Stimulated activated CD8-positive, alpha-beta memory T cell treated with anti-CD3 and anti-CD28 coated beads, Interleukin-12 subunit alpha, Interleukin-12 subunit beta, amount 100 ng/mL, for 4 hours (primary cell): ENCODE measurements at places on chromosomes 7 and 10.

DNA sequence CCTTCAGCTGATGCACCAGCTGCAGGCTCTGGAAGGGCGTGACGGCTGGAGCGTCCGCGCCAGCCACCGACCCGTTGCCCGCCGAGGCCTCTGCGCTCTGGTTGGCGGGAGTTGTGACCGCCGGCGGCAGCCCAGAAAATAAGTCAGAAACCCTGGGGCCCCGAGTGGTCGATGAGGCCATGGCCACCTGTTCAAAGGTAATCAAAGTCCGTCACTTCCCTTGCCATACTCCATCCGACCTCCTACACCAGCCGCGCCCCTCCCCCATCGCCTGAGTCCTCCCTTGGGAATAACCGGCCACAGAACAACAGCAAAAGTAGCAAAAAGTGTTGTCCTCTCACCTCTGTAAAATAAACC, 406 bp downstream of the PRLHR start:
- no peak for DNase-seq

DNA sequence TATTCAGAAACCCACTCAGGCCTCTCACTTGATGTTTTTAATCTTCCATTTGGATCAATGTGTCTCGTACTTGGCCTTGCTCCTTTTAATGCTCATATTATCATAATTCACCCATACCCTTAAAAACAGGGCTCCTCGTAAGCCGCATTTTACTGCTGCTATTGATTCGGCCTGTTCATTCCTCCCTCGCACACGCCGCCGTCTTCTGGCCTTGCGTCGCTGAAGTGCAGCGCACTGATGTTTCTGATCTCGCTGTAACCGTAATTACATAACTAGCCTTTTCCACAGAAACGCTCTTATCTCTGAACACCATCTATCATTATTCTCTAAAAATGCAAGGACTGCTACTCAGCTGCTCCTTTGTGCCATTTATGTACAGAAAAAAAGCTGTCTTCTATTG, 544.5 kb upstream of the FOXK1 start:
- DNase-seq = no peak

DNA sequence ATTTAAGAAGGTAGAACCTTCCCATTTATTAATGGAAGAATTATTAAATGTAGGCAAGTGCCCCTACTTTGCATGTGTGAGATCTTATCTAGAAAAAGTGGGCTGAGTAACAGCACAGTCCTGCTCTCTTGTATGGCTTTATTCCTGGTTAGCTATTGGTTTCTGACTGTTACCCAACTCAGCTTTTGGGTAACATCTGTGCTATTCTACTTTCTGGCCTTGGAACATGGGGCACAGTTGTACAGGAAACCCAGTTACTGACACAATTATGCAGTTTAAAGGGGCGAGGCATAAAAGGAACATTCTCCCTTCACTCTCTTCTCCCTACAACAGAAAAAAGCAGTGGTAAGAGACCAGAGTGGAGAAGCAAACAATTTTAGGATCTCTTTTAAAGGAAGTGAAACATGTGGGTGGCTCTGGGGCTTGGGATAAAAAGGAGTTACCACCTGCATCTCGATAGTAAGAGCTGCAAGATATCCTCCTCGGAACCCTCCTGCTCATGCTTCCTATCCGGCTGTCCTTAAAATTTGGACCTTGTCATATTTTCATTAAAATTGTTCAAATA, 16.0 kb downstream of the NUDT5 start:
- DNase-seq = no peak

- DNase-seq = no peak
These were observed 39.8 kb downstream of the GNA12 start for GRCh38 chr7:2804227-2804763.

- no peak for DNase-seq
These were observed 11.4 kb downstream of the GIMAP6 start for GRCh38 chr7:150620617-150621371.

GRCh38 chr7:30743371-30744074, 8.4 kb upstream of the INMT start:
- DNase-seq = no peak

- no peak for DNase-seq
These were observed 70.3 kb downstream of the WDR37 start for GRCh38 chr10:1126461-1126860.

DNA sequence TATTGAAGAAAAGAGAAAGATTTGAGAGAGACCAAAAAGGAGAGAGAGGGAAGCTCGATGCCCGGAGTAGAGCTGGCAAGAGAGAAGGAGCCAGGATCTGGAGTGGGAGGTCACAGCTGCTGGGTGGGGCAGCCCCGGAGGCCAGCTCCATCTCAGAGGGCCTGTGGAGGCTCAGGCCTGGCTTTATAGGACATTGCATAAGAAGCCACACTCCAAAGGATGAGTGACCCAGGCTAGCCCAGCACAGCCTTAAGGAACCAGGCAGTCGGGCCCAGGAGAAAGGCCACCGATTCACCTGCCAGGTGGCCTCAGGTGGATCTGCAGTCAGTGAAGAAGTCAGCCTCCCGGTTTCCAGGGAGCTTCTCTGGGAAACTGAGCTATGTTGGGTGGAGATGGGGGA, 676 bp downstream of the PLAC9 start:
- DNase-seq = no peak

GRCh38 chr10:2909921-2910320, 157.4 kb upstream of the PFKP start:
- DNase-seq = no peak

DNA sequence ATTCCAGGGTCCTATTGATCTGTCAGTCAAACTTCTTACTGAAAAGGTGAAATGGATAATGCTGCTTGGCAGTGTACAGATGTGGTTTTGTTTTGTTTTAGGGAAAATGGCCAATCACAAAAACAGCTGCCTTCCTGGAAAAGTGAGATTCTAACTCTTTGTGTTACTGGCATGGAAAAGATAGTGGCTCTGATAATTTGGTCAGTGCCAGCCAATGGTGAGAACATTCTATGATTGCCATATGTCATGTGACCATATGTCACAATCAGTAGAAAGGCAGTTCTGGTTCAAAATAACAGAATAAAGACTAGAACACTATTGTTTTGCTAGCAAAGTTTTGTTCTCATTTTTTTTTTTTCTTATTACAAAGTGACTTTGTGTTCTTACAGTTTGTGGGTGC, 139.2 kb upstream of the CCDC6 start:
- no peak for DNase-seq

- no peak for DNase-seq
These were observed 30.2 kb downstream of the MGAM start for GRCh38 chr7:142025896-142026295.

DNA sequence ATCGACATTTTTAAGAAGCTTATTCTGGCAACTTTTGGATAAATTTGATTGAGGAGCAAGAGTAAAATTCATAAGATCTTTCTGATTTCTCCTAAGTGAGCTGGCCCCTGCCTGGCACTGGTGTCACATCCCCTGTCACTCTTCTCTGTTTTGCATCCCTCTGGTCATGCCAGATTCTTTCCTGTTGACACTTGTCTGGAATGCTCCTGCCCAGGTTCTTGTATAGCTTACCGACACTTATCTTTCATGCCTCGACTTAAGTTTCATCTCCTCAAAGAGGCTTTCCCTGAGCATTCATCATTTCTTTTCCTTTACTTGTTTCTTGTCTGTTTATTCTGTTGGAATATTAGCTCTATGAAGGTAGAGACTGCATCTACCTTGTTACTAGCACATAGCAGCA, 22.2 kb upstream of the AASS start:
- DNase-seq = no peak

DNA sequence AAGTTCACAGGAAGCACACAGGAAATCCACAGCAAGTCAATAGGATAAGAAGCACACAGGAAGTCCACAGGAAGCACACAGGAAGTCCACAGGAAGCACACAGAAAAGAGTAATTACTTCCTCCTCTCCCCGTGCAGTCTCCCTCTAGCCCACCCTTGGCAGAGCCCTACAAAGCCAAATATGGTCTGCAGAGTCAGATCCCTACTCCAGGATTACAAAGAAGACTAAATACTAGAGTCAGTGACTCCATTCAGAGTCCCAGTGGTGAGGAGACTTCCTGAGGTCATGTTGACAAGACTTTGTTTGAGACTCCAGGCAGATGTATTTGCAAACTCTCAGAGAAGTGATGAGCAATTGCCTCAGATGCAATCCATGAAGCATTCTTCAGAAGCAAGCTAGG, 398.6 kb upstream of the AUTS2 start:
- DNase-seq = no peak

- no peak for DNase-seq
These were observed 69.6 kb upstream of the CAPZA2 start for GRCh38 chr7:116792813-116793212.

- no peak for DNase-seq
These were observed 414.7 kb downstream of the SUGCT start for GRCh38 chr7:40549372-40550039.

DNA sequence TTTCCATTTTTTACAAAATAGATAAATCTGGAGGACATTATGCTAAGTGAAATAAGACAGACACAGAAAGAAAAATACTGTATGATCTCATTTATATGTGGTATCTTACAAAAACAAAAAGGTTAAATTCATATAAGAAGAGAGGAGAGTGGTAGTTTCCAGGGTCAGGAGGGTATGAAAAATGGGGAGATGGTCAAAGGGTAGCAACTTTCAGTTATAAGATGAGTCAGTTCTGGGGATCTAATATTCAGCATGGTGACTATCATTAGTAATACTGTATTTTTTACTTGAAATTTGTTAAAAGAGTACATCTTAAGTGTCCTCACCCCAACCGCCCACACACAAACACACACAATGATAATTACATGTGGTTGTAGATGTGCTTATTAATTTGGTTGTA, 1250.1 kb downstream of the SORCS1 start:
- DNase-seq = no peak

GRCh38 chr7:26375726-26376174, 84.1 kb downstream of the SNX10 start:
- DNase-seq = no peak

- DNase-seq = no peak
These were observed 147.3 kb downstream of the PFKFB3 start for GRCh38 chr10:6349846-6350535.

DNA sequence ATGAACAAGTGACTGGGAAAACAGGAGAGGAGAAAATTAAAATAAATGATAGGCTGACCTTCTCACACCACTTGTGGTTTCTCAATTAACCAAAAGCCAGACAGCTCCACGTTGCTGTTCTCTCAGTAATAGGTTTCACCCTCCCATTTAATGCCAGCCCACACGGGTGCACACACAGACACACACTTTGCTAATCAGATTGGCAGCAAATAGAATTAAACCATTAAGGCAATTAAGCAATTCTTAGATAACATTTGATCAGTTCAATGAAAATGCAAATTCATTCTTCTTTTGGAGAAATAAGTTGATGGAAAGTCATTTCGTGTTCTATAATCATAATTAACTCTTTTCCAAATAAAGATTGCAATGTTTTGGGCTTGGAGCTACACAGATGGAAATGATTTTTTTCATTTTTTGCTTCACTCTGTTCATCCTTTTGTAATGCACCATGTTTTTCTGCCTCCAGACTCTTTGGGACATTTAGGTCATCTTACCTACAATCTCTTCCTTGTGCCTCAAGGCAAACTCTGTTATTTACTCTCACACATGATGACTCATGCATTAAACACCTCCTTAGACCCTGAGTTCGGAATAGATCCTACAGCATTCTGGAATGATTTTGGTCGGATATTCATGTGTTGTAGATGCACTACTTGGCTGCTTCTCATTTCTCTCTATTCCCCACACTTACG, 700.7 kb downstream of the AUTS2 start:
- DNase-seq = no peak

DNA sequence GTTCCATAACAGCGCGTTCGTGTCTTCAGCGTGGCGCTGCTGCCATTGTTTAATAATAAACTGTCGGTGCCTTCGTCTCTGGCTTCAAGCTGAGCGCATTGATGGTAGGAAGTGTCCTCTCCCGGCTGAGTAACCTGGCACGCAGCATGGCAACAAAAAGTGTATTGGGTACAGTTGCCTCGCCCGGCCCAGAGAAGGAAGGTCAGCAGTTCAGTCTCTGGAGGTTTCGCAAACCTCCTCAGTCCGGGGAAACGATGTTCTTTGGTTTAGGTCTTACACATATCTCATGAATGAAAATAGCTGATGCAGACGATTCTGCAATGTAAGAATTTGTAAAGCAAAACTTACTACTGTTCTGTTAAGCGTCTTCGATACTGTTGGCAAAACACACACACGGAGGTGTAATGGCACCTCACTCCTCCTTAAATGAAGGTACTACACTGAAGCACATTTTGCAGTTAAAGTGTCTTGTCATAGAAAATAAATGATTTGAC, 739 bp upstream of the CCDC186 start:
- DNase-seq = no peak

GRCh38 chr10:43002596-43002995, 74.3 kb upstream of the RET start:
- no peak for DNase-seq

GRCh38 chr10:5527332-5528200, 2.8 kb downstream of the CALML3 start:
- no peak for DNase-seq

DNA sequence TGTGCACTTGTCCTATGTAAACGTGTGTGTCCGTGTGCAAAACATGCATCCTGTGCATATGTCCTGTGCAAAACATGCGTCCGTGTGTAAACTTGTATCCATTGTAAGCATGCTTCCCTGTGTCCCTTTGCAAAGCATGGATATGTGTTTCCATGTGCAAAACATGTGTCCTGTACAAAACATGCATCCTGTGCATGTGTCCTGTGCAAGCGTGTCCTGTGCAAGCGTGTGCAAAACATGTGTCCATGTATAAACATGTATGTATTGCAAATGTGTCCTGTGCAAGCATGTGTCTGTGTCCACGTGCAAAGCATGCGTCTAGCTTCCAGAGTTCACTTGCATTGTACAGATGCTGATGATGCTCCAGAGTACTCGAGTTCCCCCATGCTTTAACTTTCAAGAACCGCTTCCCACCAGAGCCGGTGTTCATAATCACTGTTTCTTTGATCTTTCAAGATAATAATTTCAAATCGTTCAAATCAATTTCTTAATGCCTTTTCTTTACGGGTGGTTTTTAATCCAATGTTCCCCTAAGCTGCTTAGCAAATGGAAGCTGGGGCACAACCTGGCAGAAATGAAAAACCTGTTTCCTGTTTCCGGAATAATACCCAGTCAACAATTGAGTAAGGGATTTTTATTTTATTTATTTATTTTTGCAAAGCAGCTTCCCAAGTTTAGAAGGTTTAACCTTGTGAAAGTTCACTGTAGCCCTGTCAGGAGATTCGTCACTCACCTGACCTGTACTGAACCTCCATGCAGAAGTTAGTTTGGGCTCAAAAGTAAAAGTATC, 641 bp upstream of the ASB13 start:
- no peak for DNase-seq
